ENCODE measurements at places on chromosomes 5 and 9.

DNA sequence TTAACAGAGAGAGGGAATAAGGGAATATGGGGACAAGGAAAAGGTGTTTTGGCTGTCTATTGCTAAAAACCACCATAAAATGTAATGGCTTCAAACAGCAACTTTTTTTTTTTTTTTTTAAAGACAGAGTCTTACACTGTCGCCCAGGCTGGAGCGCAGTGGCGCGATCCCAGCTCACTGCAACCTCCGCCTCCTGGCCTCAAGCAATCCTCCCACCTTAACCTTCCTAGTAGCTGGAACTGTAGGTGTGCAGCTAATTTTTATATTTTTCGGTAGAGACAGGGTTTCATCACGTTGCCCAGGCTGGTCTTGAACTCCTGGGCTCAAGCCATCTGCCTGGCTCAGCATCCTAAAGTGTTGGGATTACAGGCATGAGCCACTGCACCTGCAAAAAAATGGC, 4.3 kb upstream of the SPATA24 start:
- DNase-seq = no peak

- no peak for DNase-seq
These were observed 28.8 kb downstream of the SLC25A25 start for GRCh38 chr9:128096616-128097536.

DNA sequence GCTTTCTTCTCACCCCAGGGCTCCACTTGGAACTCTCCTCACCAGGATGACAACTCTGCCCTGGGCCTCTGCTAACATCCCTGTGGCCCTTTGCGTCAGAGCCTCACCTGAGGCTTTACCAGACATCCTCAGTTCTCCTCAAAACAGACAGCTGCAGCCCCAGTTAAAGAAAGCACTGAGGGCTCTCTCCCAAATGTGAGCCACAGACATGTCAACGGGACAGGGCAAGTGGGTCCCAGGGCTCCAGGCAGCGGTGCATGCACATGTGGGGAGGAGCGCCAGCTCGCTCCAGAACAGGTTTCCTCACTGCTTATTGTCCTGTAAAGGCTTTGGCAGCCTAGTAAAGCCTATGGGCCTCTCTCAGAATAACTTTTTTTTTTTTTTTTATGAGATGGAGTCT, 37.3 kb downstream of the IPPK start:
- no peak for DNase-seq

GRCh38 chr5:167245868-167246267, 1045.6 kb upstream of the WWC1 start:
- DNase-seq = no peak

- DNase-seq = no peak
These were observed 59.1 kb downstream of the DEPDC1B start for GRCh38 chr5:60640901-60641300.

GRCh38 chr5:131281133-131281867, 17.4 kb downstream of the CDC42SE2 start:
- peak; percentile 90 for DNase-seq

DNA sequence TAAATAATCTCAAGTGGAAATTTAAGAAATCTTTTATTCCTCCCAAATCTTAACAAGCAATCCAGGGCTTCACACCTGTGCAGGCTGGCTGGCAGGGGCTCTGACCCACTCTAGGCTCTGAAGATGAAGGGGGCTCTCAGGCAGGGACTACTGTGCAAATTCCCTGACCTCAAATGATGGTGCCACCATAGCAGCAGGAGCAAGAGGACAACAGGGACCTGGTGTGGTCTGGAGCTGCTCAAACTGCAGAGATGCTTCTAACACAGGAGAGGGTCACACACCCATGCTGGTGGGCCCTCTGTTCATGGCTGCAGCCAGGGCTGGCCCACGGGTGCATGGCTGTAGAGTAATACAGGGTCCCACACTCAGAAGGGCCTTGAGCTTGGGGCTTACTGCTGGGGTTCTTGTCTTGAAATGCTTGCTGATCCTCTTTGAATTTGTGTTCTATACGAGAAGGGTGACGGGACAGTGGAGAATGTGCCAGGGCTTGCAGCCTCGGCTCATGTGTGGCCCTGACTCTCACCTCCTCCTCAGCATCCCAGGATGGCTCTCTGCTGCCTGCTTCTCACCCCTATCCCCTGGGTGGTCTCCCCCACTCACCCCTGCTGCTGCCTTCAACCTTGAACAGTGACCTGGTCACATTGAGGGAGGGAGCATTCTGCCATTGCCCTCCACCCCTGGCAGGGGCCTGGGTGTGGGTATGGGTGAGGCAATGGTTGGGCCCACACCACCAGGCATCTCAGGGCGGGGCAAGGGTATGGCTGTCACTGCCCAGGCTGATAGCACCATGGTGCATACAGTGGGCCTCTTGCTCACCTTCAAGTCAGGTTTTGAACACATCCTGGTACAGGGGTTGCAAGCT, 191.7 kb downstream of the FSTL4 start:
- DNase-seq = no peak

GRCh38 chr5:142748132-142748531, 22.0 kb upstream of the ARHGAP26 start:
- DNase-seq = no peak

- no peak for DNase-seq
These were observed 28.6 kb upstream of the TRIM14 start for GRCh38 chr9:98147582-98147981.

- no peak for DNase-seq
These were observed 921.1 kb upstream of the EDIL3 start for GRCh38 chr5:85305766-85306165.

DNA sequence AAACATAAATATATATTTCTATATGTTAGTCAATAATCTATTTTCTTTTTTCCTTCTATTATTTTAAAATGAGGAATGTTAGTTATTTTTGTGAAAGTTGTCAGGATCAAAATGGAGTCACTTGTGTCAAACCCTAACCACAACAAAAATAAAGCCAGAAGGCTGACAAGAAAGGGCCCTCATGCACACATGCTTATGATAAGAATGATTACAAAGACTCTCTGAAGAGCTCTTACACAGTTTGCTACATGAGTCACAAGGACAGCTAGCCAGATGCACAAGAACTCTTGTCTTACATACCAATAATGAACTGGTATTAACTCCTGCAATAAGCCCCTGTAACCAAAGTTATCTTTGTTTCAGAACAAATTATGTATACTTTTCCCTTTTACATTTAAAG, 64.7 kb downstream of the GGTA1 start:
- DNase-seq = no peak

- DNase-seq = no peak
These were observed 16.0 kb downstream of the ZNF462 start for GRCh38 chr9:106878934-106879333.

GRCh38 chr5:138352722-138353559, 456 bp downstream of the KDM3B start:
- peak; percentile 63 for DNase-seq

DNA sequence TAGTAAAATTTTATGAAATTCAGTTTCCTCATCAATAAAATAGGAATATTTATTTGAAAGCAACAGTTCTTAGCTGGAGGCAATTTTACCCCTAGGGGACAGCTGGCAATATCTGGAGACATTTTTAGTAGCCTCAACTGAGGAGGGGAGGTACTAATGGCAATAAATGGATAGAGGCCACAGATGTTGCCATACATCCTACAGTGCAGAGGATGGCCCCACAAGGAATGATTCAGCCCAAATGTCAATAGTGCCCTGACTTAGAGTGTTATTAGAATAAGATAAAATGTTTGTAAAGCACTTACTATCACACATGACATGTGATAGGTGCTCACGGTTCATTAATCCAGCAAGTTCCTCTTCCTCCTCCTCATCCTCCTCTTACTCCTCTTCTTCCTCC, 293.6 kb downstream of the KCTD16 start:
- DNase-seq = no peak

GRCh38 chr9:95731876-95732275, 143.6 kb upstream of the ERCC6L2 start:
- no peak for DNase-seq

- DNase-seq = no peak
These were observed 208.3 kb upstream of the MAP3K1 start for GRCh38 chr5:56607074-56607473.

DNA sequence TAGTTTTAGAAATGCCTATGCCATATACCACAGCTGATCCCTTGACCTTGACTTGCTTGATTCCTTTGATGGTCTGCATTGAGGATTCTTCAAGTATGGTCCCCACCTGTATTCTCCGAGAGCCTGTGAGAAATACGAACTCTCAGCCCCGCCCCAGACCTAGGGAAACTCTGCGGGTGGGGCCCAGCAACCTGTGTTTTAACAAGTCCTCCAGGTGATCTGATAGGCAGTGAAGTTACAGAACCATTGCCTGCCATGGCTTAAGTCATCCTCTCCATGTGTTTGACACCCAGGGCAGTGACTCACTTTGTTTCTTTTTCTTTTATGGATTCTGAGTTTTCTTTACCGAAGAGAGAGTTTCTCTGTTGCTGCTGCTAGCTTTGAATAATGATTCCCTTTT, 18.5 kb downstream of the FRMPD1 start:
- no peak for DNase-seq

DNA sequence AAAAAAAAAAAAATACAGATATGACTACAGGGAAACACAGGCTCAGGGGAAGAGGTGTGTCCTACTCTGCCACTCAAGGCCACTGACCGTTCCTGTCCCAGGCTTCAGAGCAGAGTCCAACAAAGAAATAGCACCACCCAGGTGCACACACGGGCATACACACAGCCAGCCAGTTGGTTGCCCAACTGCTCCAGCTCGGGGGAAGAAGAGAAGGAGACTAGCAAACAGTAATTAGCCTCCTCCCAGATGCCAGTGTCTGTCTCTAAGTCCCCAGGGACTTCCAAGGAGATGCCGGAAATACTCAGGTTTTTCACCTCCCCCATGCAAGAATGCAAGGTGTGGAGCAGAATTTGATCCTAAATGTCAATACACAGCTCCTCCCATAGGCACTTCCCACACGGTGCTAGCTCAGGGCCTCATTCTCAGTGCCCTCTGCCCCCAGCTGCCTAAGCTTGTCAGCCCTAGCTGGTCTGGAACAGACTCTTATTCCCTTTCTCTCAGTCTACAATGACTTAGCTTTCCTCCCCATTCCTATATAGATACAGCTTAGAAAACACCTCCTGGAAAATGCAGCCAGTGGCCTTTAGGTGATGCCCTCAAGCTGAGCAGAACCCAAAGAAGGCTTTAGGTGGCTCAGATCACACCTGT, 1.7 kb downstream of the MYORG start:
- DNase-seq = no peak

GRCh38 chr5:125484272-125484741, 737.9 kb upstream of the ZNF608 start:
- DNase-seq = no peak

GRCh38 chr9:89408628-89409101, 89.2 kb downstream of the SEMA4D start:
- peak; percentile 61 for DNase-seq

- no peak for DNase-seq
These were observed 186.7 kb upstream of the NR4A3 start for GRCh38 chr9:99635032-99635431.

DNA sequence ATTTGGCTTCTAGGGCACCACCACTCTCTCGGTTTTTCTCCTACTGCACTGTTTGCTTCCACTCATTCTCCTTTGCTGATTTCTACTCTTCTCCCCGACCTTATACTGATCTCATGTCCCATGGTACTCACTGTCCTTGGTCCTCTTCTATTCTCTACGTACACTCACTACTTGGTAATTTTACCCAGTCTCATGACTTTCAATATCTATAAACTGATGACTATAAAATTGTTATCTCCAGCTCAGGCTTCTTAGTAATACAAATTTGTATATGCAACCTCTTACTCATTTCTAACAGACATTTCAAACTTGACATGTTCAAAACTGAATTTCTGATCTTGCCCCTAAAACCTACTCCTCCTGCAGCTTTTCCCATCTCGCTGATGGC, 4.1 kb downstream of the RAPGEF6 start:
- DNase-seq = no peak

- DNase-seq = no peak
These were observed 85.5 kb upstream of the PITX1 start for GRCh38 chr5:135119481-135119880.

- no peak for DNase-seq
These were observed 33.7 kb downstream of the AP3B1 start for GRCh38 chr5:78260771-78261170.

Measured in CD4-positive, alpha-beta T cell (primary cell).